ENCODE measurements at places on chromosomes 1 and 21. TPM values are rescaled to one million over a fixed set of nuclear protein-coding genes. Genes with fewer than 3 reads are reported as not detected.
A peak's percentile ranks its signal among the peaks of the same experiment; 100 is the strongest.

GRCh38 chr1:220772846-220773245 lies 13.9 kb upstream of the MTARC1 start:
- H3K4me1 ChIP-seq: no peaks in the 10 kb centered on the region
- H3K4me3 ChIP-seq: no peak overlapping the region
- no peak overlapping the region for H3K27ac ChIP-seq

DNA sequence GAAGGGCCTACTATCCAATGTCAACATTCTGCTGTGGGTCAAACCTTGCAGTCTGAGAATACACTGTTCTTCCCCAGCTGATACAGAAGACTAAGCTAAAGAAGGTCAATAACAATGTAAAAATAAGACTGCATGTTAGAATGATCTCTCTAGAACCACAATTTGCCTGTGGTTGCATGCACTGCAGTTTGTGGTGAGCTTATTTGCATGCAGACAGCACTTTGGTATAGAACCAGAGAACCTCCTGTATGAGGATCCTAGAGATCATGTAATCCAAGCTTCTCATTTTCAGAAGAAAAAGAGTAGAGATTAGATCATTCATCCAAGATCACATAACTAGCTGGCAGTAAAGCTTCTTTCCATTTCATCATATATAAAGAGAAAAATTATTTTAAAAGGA lies 15.8 kb downstream of the SYNJ1 start:
- DNase-seq: peak; percentile 62
- H3K36me3 ChIP-seq: peaks cover 10% of the 10 kb centered on the region
- peaks cover 30% of the 10 kb centered on the region for H3K4me1 ChIP-seq
- H3K27me3 ChIP-seq: no peaks in the 10 kb centered on the region
- no peak overlapping the region for H3K4me3 ChIP-seq
- H3K27ac ChIP-seq: no peak overlapping the region

DNA sequence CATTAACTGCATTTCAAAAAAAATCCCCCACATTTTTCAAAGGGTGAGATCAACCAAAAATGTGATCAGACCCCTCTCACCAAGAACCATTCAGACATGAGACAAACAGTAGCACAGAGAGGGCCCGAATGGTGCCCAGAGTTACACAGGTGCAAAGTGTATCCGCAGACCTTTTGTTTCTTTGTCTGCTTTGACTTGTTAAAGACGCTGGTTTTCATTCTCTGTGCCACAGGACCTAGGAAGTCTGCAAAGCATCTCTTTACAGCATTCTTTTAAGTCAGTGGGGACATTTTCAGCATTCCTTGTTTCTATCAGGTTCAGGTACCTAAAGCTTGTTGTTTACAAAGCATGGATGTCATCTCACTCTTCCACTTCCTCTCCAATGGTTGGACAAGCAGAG lies 87.2 kb upstream of the MAP1LC3C start:
- H3K27me3 ChIP-seq: peaks cover 6% of the 10 kb centered on the region
- H3K4me3 ChIP-seq: no peak overlapping the region
- no peak for DNase-seq
- no peaks in the 10 kb centered on the region for H3K4me1 ChIP-seq
- no peaks in the 10 kb centered on the region for H3K36me3 ChIP-seq
- H3K27ac ChIP-seq: no peak overlapping the region

MATN1 gene
- 0.45 TPM for total RNA-seq

DNA sequence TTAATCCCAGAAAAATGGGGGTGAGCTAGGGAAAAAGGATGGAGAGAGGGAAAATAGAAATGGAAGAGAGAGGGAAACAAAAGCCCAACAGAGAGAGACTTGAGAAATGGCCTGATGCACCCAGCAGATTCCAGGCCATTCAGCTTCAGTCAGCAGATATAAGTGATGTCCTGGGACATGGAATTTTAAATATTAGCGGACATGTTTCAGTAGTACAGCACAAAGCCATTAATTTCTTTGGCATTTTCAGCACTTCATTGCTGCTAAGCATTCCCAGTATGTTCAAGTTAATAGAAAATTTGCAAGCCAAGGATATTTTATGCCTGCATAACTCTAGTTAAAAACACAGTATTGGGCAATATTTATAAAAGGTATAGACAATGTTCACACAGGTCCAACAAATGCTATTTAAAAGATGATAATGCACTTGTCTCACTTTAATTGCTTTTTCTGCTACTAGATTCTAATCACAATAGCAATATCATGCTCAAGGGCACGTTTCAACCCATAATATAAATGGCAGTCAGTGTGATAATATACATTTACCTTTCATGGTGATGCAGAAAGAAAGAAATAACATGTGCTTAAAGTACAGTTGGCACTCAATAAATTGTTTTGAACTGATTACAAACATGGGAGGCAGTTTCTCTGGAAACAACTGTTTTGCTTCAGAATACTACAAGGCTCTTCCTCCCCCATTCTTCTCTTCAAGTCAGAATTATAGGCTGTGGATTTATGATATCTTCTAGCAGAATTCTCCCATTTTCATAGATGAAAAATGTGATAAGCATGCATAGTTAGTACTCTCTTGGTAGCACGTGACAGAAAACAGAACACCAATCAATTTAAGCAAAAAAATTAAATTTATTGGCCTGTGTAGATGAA lies 108.1 kb upstream of the MAGI3 start:
- no peak for DNase-seq
- H3K27me3 ChIP-seq: peaks cover 25% of the 10 kb centered on the region
- no peaks in the 10 kb centered on the region for H3K4me1 ChIP-seq
- H3K4me3 ChIP-seq: no peak overlapping the region

- H3K4me1 ChIP-seq: peaks cover 24% of the 10 kb centered on the region
- H3K27me3 ChIP-seq: no peaks in the 10 kb centered on the region
- peak; percentile 66 for DNase-seq
- peak overlapping the region; percentile 41 for H3K27ac ChIP-seq
- peaks cover 21% of the 10 kb centered on the region for H3K36me3 ChIP-seq
Measured at GRCh38 chr21:29372063-29372802, 73.5 kb downstream of the BACH1 start.

- H3K27me3 ChIP-seq: no peaks in the 10 kb centered on the region
- peak; percentile 86 for DNase-seq
- no peak overlapping the region for H3K4me3 ChIP-seq
Measured at GRCh38 chr1:205658943-205659581, 21.2 kb downstream of the SLC45A3 start.

IL23R gene
- 1.2 TPM for total RNA-seq

DNA sequence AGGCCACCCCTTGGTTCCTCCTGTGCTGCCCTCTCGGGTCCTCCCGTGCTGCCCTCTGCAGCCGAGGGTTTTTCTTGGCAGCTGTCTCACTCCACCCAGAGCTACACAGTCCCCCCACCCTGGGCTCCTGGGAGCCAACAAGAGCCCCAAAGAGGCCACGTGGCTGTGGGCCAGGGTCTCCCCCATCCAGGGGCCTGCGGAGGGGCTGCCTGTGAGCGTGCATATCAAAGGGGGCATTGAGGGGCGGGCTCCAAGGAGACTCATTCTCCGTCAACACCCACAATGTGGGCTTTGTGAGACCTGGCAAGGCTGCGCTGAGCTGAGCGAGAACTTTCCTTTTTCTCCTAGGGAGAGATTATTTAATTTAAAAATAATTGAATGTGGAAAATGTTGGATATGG lies 108.7 kb upstream of the ARHGEF16 start:
- H3K27ac ChIP-seq: no peak overlapping the region
- DNase-seq: no peak

DNA sequence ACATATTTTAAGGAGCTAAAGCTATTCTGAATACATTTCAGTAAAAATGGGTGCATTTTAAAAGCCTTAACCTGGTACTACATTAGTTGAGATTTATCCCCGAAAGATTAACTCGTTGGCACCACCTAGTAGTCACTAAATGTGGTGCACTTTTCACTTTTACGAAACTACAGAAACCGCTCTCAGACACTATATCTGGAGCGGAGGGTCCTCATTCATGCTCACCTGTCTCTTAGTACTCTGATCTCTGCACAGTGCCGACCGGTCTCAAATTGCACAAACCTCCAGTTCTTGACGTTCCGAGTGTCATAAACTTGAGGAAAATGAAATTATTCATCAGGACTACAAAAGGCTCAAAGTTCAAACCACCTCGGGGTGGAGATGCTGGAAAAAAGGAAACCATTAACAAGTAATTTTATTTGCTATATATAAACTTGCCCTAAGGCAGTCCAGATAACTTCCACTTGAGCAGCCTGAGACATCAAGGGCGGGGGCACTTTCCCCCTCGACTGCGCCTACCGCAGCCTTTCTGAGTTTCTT lies 722 bp downstream of the LZIC start:
- DNase-seq: peak; percentile 45
- H3K27ac ChIP-seq: peak overlapping the region; percentile 92
- peaks cover 20% of the 10 kb centered on the region for H3K4me1 ChIP-seq
- peak overlapping the region; percentile 98 for H3K4me3 ChIP-seq
- no peaks in the 10 kb centered on the region for H3K27me3 ChIP-seq

DNA sequence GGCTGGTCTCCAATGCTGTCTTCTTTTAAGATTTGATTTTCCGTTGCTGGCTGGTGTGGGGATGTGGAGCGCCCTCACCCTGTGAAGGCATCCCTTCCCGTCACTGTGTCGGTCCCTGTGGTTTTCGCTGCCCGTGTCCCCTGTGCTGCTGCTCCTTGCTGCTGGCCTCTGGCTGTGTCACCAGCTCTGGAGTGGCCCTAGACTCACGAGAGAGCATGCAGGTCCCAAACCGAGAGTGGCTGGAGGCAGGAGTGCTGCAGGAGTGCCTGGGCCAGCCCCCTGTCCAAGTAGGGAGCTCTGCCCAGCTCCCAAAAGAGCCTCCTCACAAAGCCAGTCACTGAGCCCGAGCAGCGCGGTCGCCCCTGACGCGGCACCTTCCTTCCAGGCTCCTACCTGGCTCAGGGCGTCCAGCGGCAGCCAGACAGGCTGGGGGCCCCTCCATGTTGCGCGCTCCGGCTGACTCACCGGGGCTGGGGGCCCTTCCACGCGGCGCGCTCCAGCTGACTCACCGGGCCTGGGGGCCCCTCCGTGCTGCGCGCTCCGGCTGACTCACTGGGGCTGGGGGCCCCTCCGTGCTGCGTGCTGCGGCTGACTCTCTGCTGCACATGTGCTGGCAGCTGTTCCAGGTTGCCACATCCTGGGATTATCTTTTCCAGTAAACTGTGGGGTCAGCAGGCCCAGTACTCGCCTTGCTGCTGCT lies 106.7 kb upstream of the COL6A1 start:
- no peak for DNase-seq
- H3K36me3 ChIP-seq: no peaks in the 10 kb centered on the region
- H3K27me3 ChIP-seq: peaks cover 5% of the 10 kb centered on the region
- peaks cover 4% of the 10 kb centered on the region for H3K4me1 ChIP-seq
- H3K27ac ChIP-seq: no peak overlapping the region

DNA sequence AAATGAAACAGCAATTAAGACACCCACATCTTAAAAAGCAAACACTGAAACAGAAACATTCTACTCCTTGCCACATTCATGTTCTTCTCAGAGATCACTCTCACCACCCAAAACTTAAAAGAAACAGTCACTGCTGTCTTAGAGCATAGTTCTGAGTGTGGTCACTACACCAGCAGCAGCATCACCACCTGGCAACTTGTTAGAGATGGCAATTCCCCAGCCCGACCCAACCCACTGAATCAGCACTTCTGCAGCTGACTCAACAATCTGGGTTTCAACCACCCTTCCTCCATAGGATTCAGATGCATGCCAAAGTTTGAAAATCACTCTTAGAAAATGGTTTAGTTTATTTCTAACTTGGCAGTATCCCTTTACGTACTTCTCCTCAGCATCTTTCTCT lies 126.1 kb downstream of the CDC42BPA start:
- H3K27ac ChIP-seq: no peak overlapping the region
- H3K4me1 ChIP-seq: peaks cover 5% of the 10 kb centered on the region
- peak; percentile 55 for DNase-seq

DNA sequence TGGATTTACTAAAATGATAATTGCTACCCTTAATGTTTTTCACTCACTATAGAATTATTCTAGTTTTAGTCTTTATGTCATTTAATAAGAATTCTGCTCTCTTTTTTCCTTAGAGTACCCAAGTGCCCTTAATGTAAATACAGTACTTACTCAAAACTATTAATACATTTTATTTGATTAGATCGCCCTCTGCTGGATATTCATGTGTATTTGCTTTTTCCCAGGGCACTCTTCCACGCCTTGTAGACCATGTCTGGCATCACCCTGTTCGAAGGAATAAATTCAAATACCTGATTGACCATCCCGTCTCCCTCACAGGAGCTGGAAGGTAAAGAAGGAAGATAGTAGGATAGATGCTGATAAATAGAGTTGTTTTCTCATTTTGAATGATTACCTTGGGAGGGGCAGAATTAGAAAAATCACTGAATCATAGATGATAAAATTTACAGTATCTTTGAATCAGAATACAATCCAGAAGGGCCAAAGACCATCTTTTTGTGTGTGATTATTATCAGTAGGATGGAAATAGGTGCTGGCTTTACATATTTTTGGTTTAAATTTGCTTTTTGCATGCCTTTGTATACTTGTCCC lies 4.1 kb downstream of the AXDND1 start:
- H3K4me1 ChIP-seq: peaks cover 9% of the 10 kb centered on the region
- H3K36me3 ChIP-seq: no peaks in the 10 kb centered on the region
- H3K27ac ChIP-seq: no peak overlapping the region

DNA sequence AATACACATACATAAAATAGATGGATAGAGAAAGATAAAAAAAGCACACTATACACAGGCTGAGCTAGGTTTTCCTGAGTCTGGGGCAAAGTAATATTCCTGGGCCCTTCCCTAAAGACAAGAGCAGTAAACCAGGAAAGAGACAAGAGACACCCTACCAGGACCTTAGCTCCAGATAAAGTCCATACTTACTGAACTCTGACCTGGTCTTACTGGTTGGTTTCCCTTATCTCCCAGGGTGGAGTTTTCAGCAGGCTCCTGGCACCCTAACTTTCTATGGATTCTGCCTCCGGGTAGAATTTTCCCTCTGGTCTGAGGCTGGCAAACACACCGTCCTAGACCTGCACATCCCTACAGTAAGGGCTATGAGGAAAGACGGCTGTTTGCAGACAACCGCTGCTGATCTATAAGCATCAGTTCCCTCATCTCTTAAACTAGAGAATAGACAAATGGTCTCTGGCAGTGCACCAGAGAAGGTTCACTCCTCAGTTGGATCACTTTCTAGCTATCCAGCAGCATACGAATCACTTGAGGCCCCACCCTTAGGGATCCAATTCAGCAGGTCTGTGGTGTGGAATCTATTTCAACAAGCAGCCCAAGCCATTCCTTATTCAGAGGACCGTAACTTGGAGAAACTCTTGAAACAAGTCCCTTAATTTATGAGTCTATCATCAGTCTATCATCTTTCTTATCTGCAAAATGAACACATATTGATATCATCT lies 52.0 kb downstream of the ARHGEF11 start:
- no peak overlapping the region for H3K27ac ChIP-seq
- no peaks in the 10 kb centered on the region for H3K36me3 ChIP-seq
- peaks cover 16% of the 10 kb centered on the region for H3K27me3 ChIP-seq
- no peak for DNase-seq
- no peaks in the 10 kb centered on the region for H3K4me1 ChIP-seq
- H3K4me3 ChIP-seq: no peak overlapping the region

GRCh38 chr1:156491151-156491949 lies 9.2 kb downstream of the MEF2D start:
- DNase-seq: no peak
- H3K27me3 ChIP-seq: no peaks in the 10 kb centered on the region
- H3K4me1 ChIP-seq: peaks cover 97% of the 10 kb centered on the region

IL22RA1 gene
- not detected for total RNA-seq

S100A4 gene
- total RNA-seq: 109 TPM

CD1B gene
- not detected for total RNA-seq

All from activated CD8-positive, alpha-beta T cell treated with anti-CD3 and anti-CD28 coated beads for 36 hours (primary cell).